Stimulated activated CD8-positive, alpha-beta memory T cell treated with anti-CD3 and anti-CD28 coated beads, Interleukin-7, amount 100 ng/mL, for 24 hours (primary cell): ENCODE measurements at places on chromosomes 12 and 14.

DNA sequence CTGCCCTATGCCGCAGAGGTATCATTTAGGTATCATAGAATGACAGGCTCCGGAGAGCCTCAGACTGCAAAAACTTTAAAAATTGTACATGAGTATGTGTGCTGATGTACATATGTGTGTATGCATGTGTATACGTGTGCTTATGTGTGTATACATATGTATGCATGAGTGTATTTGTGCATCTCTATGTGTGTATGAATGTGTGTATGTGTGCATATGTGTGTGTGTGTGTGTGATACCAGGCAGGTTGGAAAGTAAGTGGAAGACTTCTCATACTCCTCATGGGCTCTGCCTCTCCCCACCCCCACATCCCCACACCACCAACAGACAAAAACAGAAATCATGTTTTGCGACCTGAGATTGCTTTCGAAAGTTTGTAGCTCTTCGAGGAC is 621 bp upstream of the TMEM117 start:
- no peak for DNase-seq

DNA sequence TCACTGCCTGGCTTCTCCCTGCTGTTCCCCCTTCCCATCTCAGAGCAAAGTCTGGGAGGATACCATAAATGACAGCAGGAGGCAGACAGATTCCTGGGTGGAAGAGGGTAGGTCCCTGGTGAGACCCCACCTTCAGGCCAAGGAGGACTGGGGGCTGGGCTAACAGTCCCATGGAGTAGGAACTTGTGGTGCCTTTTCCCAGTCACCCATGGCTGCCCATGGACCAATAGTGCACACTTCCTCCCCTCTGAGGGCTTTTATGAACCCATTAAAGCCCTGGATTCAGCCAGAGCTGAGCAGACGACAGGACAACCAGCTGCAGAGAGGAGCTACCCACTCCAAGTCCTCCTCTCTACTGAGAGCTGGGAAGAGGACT is 36.6 kb upstream of the OR5AU1 start:
- no peak for DNase-seq

DNA sequence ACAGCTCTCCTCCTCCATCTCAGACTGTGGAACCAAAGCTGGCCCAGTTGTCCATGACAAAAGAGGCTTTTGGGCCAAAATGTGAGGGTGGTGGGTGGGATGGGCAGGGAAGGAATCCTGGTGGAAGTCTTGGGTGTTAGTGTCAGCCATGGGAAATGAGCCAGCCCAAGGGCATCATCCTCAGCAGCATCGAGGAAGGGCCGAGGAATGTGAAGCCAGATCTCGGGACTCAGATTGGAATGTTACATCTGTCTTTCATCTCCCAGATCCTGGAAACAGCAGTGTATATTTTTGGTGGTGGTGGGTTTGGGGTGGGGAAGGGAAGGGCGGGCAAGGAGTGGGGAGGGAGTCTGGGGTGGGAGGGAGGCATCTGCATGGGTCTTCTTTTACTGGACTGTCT is 11.8 kb upstream of the TAMALIN start:
- no peak for DNase-seq

DNA sequence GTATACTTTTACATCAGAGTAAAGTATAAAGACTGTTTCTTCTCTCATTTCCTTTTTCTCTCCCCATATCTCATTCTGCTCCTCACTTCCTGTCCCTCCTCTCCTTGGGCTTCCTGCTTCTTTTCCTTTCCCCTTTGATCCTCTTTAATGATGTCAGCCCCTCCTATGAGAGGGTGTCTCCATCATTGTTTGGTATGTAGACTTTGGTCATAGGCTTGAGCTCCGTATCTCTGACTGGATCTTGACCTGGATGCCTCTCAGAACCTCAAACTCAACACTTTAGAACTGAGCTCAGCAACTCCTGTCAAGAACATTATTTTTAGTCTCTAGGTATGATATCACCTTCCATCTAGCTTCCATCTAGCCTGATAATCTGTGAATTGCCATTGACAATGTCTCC is 50.3 kb downstream of the AKAP6 start:
- DNase-seq = no peak

DNA sequence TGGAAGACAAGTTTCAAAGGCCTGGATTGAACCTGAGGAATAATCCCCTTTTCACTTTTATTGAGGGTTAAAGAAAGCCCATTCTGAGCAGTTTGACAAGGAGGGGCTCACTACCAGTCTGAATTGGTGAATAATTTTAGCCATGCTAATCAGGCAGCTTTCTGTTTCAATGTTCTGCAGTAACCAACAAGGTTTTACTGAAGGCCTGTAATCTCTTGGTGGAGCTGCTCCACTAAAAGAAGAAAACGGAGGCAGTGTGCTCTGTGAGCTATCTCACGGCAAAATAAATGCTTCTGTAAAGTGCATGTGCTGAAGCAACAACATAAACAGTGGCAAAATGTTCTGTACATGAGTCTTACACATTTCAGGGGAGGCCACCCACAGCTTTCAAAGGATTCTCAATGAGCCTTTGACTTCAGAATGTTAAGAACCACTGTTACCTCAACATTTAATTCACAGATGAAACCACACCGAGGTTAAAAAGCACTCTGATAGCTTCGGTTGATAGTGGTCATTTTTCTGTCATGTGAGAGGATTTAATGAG is 111.2 kb downstream of the LRIG3 start:
- DNase-seq = no peak

GRCh38 chr12:79690142-79690637 is 574 bp downstream of the PAWR start:
- DNase-seq = no peak

- DNase-seq = no peak
Measured at GRCh38 chr14:93269341-93270068, 62.4 kb downstream of the UBR7 start.

DNA sequence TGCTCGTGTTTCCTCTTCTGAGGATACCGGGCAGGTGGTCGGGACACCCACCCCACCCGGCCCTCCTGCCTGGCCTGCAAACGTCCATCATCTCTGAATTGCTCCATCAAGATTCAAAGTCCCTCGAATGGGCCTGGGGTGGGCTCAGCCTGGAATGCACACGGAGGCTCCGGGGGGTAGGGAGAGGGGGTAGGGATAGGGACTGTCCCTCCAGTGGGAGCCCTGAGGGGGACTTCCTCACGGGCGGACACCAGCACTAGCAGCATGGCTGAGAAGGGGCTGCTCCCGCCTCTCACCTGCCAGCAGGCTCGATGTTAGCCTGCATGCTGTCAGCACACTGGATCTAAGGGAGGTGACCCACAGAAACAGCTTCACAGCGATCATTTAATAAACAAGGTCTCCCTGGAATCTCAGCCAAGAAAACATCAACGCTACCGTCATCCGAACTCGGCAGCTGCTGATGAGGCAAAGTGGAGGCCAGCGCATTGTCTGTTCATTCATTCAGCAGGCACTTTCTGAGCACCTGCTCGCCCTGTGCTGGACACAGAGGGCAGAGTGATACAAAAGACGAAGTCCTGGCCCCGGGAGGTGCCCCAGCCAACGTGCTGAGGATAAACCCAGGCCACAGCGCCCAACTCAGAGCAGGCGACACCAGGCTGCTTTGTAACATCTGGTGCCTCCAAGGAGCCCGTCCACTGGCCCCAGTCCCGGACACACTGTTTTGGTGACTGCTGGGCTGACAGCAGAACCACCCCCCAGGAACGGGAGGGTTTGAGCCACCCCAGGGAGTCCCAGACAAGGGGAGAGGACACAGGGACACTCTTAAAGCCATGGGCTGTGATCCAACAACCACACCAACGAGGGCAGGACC is 6.3 kb downstream of the TMEM179 start:
- DNase-seq = no peak

DNA sequence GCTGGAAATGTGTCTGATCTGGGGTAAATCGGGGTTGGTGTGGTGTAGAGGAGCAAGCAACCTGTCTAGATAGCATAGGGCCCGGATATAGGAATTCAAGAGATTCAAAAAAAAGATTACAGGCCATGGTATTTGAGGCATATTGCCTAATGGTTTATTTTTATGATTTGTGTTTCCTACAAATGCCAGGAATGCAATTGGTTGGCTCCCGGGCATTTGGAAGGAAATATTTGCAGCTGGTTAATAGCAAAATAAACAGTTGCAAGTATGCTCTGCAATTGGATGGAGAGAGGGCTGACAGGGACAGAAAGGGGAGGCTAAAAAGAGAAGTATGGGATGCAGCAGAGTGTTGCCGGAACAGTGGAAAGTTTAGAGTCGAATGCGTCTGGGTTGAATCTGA is 315.6 kb upstream of the ATP2B1 start:
- DNase-seq = no peak

GRCh38 chr14:60222820-60223219 is 26.2 kb upstream of the PPM1A start:
- DNase-seq = no peak

- DNase-seq = no peak
Measured at GRCh38 chr14:79842270-79842669, 369.0 kb downstream of the DIO2 start.

DNA sequence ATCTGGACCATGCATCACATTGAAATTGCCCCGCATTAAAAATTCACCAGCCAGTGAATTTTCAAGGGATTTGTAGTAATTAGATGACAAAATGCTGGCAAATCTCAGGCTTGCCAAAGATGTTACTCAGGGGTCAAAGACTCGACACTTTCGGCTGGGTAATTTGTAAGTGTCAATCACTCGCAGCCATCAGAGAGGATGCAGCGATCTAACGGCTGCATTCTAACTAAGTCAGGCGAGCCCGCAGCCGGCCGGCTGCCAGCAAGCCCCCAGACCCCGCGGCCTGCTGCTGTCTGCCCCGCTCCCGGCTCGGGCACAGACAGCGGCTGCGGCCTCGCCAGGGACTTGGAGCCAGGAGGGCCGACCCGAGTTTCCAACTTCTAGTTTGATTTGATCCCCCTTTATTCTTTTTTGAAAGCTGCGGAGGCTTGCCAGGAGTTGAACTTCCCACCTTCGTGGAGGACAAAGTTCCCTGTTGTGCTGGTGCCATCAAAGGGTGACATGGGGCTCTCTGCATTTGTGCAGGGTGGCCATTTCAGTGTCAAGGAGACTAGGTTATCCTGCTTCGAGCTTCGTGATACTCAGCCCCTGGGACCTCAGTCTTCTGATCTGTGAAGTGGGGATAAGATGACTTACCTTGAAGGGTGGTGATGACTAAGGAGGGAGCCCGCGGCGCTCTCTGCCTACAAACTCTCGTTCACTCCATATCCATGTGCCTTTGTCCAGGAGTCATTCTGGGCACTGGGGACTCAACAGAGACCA is 169.9 kb downstream of the RBM19 start:
- no peak for DNase-seq

DNA sequence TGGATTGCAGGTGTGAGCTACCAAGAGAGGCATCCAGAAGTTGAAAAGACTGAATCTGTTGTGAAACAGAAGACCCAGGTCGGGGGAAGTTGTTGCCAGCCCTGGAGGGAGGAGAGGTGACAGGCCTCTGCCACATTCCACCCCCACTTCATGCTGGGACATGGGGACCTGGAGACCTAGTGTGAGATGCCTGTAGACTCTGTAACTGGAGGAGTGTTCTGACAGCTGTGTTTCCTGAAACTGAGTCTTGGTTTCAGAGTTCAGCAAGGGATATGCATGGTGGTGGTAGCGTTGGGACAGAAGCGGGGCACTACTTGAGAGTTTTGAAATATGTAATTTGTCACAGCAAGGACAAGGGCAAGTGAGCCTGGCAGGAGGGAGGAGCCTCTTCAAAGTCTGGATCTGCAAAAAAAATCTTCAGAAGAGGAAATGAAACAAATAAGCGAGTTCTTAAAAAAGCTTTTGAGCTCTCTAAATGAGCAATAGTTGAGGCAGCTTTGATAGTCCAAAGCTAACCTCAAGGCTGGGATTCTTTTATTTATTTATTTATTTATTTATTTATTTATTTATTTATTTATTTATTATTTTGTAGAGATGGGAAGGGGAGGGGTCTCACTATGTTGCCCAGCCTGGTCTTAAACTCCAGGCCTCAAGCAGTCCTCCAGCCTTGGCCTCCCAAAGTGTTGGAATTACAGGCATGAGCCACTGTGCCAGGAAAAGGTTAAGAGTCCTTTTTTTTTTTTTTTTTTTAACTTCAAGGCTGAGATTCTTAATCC is 58.9 kb upstream of the EEA1 start:
- DNase-seq = no peak

DNA sequence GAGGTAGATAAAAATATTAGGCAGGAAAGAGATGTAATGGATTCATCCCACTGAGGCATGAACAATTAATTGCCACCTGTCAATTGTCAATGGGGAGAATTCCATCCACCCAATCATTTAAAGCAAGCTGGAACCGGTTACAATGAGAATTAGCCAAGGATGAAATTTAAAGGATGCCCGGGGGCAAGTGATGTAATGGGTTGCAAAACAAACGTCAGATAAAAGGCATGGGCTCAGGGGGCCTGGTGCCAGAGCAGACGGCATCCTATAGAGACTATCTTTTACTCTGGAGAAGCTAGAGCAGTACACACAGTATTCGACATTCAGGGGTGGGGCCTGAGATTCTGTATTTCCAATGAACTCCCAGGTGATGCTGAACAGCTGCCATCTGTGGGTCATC is 80.5 kb upstream of the ZFP36L1 start:
- no peak for DNase-seq

DNA sequence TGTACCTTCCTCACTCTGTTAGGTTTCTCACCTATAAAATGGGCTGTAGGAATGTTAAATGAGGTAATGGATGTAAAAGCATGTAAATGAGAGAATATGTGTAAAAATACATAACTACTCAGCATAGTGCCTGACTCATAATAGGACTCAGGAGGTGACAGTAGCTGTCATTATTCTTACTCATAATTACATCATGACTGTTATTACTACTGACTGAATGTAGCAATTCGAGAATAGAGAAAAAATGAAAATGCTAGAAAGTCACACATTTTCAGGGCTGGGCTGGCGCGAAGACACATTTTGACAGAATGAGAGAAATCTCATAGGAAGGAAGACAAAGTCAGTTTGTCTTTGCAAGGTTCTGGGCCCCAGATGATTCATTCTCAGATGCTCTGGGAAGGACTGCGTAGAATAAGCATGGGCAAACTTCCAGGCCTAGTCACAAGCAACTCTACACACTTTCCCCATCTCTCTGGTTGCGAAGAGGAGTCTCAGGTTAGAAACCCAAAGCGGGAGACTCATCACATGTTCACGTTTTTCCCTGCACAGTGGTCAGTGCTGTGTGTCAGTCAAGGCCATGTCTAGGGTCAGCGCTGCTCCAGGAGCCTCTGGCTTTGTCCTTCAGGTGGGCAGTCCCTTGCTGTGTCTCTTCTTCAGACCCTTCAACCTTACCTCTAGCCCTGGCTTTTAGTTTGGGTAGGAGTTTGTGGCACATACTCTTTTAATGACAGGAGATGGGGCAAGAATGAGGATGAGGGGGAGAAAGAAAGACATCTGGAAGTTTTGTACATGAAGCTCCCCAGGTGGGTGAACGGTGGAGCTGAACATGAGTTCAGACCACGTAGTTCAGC is 8.4 kb downstream of the GPRC5A start:
- DNase-seq = no peak

- DNase-seq = no peak
Measured at GRCh38 chr14:99138999-99139865, 132.8 kb downstream of the BCL11B start.

GRCh38 chr12:96422192-96422591 is 22.0 kb upstream of the CDK17 start:
- DNase-seq = no peak

DNA sequence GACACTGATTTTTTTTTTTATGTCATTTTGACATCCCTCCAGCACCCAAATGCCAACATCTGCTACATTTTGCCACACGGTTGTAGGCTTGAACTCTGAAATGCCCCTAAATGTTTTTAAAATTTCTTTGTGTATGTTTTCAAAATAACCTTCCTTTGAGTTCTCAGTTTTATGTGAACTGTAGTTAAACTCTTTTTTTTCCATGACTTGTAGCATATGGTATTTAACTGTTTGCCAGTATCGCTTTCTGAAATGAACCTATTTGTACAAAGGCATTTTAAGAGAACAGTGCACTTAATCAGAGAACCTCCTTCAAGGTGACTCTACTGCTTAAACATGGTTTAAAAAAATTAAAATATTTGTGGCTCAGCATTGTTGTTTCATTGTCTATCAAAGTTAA is 61.5 kb downstream of the PDE3A start:
- no peak for DNase-seq
